ENCODE measurements at places on chromosomes 2 and 18.

DNA sequence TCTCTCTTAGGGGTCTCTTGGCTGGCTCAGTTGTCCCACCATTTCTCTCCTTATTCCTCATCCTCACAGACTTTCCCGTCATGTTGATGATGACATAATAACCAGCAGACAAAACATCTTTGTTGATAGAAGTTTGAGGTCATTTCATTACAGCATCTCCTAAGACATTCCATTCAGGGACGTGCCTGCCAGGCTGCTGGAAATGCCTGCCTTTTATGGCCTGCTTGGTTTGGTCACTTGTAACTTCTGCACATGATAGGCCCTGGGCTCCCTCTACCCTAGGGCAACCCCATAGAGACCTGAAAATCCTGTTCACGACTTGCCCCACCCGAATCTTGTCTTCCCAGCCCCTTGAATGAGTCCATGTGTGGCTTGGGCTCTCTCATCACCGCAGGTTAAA lies 81.7 kb downstream of the SDC1 start:
- DNase-seq, result no peak

GRCh38 chr2:38178556-38179419 lies 102.8 kb upstream of the CYP1B1 start:
- DNase-seq, result no peak

DNA sequence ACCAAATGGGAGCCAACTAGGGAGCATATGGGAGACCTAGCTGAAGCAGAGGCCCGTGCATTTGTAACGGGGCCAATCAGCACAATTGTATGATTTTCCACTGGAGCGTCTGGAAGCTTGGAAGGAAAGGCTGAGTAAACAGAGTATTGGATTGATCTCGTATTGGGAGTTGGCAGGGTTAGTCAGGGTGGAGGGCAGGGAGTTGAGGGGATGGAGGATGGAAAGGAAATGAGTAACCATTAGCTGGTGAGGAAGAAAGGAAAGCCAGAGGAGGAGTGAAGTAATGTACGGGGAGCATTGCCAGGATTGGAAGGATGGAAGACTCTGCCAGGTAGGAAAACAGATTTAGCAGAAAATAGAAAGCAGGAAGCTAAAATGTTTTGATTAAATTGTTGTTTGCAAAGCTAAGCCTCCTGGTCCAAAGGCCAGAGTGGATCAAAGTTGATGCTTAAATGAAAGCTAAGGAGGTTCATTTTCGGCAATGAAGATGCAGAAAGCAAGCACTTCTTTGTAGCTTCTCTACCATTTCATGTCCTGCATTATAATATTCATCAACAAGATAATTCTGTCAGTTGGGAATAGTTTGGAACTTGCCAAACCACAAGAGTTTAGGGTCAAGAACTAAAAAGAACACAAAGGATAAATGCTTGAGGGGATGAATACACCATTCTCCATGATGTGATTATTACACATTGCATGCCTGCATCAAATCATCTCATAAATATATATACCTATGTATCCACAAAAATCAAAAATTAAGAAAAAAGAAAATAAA lies 75.6 kb upstream of the TTN start:
- no peak for DNase-seq

DNA sequence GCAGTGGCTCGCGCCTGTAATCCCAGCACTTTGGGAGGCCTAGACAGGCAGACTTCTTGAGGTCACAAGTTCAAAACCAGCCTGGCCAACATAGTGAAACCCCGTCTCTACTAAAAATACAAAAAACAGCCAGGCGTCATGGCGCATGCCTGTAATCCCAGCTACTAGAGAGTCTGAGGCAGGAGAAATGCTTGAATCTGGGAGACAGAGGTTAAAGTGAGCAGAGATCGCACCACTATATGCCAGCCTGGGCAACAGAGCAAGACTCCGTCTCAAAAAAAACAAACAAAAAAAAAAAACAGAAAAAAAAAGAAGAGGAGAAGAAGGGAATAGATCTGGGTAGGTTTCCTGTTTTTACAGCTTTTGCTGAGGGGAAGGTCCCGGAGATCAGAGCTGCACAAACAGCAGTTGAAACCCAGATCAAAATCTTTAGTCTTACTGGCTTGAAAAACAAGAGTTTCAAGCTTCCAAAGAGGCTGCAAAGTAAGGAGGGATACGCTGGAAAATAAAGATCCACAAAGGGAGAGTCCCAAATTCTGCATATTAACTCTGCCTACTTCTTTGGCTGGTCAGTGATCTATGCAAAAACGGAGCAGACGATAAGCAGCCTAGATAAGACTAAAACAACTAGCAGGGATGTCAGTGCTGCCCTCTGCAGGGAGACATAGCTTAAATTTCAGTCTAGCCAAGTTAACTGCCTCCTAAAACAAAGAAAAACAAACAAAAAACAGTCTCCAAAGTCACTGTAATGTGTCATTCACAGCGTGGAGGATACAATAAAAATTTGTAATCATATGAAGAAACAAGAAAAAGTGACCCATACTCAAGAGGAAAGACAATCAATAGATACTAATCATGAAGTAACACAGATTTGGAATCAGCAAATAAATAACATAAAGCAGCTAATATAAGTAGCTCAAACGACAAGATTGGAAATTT lies 74.1 kb downstream of the TLK1 start:
- peak; percentile 18 for DNase-seq

DNA sequence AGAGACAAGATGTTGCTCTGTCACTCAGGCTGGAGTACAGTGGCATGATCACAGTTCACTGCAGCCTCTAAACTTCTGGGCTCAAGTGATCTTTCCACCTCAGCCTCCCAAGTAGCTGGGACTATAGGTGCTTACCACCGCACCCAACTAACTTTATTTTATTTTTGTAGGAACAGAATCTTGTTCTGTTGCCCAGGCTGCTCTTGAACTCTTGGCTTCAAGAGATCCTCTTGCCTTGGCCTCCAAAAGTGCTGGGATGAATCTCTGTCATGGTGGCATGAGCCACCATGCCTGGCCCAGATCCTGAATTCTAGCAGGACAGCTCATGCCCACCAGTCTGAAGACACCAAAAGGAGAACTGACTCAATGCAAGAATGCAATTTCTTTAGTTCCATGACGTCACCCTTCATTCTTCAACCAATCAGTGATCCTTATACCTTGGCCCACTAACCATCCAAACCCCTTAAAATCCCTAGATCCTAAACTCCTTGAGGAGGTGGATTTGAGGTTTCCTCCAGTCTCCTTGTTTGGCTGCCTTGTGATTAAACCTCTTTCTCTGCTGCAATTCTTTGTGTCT lies 25.6 kb upstream of the CXXC1 start:
- no peak for DNase-seq

DNA sequence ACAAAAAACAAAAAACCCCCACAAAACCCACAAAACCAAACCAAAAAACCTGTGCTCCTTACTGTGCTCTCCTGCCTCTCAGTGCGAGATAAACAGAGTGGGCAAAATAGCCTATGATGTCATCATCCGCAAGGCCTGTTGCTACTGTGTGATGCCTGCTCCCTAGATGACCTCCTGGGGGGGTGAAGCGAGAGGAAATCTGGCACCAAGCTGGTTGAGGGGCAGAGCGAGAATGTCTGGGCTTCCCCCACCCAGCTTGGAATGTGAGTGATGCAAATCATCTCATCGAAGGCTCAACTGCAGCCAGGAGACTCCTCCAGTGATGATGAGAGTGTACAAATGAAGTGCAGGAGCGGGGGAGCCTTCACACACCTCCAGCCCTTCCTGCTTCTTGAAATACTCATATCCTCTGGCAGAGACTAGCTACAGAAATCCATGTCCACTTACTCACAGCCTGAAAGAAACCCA lies 57.7 kb upstream of the MAP4K3 start:
- no peak for DNase-seq

GRCh38 chr2:85148190-85148589 lies 15.0 kb downstream of the TCF7L1 start:
- no peak for DNase-seq

DNA sequence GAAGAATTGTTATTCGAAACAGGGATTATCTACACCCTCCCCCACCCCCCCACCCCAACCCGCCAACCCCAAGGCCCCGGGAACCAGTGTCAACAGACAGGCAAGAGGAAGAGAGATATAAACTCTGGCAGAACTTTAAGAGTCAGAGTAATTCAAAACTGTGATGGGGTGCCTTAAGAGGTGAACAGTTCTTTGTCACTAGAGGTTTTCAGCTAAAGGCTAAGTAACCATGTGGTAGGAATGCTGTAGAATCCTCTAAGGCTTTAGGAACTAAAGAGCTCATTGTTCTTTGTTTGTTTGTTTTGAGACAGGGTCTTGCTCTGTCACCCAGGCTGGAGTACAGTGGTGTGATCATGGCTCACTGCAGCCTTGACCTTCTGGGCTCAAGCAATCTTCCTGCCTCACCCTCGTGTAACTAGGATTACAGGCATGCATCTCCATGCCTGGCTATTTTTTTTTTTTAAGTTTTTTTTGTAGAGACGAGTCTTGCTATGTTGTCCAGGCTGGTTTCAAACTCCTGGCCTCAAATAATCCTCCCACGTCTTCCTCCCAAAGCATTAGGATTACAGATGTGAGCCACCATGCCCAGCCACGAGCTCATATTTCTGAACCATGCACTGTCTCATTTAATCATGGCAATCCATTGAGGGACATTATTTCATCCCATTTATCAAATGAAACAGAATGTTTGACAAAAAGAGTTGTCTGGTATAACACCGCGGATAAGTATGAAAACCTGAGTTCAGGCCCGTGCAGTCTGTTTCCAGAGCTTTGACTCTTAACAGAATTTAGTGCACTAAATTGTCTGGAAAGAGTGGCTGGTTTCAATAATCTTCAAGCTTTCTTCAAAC lies 20.8 kb upstream of the TMEM17 start:
- DNase-seq, result no peak

- no peak for DNase-seq
Measured at GRCh38 chr2:71843391-71843850, 304.2 kb downstream of the CYP26B1 start.

DNA sequence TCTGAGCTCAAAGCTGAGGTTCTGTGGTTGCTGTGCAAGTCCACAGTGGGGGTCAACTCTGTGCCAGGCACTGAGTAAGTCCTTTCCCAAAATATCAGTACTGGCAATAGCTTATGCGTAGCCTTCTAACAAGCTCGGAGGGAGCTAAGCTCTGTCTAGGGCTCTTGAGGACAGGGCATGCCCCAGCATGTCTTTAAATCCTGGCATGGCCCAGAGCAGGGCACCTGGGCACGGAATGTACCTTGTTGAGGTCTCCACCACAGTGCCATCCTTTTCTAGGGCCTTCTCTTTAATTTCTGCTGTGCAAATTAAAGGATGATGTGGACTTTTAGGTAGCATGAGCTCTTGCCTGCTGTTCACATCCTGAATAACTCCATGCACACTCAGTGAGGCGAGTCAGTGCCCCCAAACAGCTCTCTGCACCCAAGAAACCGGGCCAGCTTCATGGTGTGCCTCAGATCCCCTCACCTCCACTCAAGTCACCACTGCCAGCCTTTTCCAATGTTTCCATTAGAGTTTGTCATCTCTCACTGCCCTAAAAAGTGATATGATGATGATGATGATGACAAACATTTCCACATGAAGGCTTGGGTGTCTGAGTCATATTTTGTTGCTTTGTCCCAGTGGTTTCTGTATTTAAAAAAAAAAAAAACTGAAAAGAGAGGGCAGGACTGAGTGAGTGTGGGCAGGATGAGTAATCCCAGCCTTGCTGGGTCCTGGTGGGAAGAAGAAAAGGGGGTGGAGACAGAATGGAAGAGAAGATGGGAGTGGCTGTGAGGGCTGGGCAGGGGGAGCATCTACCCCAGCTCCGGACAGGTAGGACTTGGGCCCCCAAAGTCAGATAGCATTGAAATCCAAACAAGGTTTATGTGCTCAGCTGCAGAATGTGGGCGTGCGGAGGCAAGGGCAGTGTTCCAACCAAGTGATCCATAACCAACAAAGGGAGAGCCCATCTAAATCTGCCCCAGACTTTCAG lies 78.9 kb downstream of the ZBTB7C start:
- no peak for DNase-seq

DNA sequence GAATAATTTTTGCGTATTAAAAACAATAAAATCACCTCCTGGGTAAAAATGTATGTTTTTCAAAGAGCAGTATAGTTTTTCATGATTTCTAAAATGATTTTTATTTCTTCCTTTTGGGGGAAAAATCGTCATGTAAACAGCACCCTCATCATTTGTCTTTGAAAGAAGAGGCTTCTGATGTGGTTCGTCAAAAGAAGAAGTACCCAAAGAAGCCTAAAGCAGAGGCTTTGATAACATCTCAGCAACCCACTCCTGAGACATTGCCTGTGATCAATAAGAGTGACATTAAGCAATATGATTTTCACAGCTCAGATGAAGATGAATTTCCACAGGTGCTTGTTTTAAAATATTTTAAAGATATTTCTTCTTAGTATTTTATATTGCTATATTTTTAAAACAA lies 110.2 kb upstream of the KIF5C start:
- no peak for DNase-seq

DNA sequence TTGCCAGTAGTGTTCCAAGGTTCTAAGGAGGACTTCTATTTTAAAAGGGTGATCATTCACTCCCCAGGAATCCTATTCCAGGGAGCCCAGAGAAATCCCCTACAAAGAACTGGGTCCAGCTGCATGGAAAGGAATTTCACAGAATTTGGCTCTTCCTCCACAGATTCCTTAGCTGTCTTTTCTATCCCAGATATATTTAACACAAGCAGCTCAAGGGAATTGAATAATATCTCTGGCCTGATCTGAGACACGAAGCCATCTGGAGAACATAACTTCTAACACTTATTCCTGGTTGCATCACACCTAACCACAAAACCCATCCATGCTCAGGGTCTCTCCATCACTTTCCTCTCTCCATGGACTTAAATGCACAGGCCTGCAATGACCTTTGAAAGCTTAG lies 306.7 kb upstream of the ACVR2A start:
- DNase-seq, result no peak

GRCh38 chr2:30336978-30337841 lies 105.9 kb downstream of the LBH start:
- peak; percentile 37 for DNase-seq

GRCh38 chr2:144102386-144102785 lies 417.5 kb downstream of the ZEB2 start:
- no peak for DNase-seq

GRCh38 chr2:224716201-224716600 lies at the start of gene CCDC195:
Gene CCDC195, minus strand, starts transcription at chr2:224716365. Its CDS starts 0 bp downstream, at chr2:224716365.
- no peak for DNase-seq

GRCh38 chr2:142914507-142915313 lies 37.2 kb downstream of the KYNU start:
- DNase-seq, result no peak

- DNase-seq, result no peak
Measured at GRCh38 chr2:160592401-160592800, 98.8 kb upstream of the RBMS1 start.

- no peak for DNase-seq
Measured at GRCh38 chr2:45836740-45837139, 185.3 kb downstream of the PRKCE start.

DNA sequence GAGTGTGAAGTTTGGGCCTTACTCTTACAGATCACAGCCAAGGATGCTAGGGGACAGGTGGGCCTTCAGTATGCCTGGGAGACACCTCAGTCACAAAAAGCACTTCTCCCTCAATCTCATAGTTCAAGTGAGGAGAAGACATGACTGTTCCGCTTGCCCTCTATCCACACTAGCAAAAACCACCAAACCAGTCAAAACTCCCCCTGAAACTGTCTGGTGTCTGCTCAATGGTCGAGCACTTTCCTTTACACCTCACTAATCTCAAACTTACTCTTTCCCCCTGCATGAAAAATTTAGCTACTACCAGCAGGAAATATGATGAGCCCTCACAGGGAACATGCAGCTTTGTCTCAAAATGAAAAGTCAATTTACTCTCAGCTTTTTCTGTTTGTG lies 232.2 kb downstream of the TRIB2 start:
- DNase-seq, result no peak
